NCI-H1105 (cell line): ENCODE measurements at places on chromosomes 4 and X.

DNA sequence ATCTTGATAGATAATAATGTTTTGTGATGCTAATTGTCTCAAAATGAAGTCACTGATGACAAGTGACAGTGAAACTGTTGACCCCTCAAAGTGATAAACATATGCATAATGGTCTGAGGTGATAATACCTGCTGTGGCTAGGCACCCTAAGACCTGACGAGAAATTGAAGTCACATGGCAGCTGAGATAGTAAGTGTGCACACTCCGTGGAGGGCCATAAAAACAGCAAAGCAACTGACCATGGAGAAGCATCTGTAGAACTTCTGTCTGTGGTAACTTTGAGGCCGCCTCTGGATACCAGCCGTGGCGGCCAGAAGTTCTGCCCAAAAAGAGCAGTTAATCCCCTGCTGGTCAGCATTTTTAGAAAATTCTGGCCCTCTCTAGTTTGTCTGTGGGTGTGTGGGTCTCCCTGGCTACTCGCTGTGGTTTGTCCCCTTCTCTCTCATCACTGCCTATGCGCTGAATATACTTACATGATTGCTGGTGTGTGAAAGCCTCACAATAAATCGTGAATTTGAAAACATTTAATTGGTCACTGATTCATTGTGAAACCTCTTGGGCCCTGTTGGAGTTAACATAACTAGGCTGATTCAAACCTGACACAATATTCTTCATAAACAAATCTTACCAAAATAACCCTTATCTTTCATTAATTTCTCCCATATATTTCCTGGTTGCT, 50.6 kb downstream of the CCDC149 start:
- DNase-seq = no peak

GRCh38 chr4:103721251-103721650, 1.5 kb upstream of the TACR3 start:
- DNase-seq = no peak

DNA sequence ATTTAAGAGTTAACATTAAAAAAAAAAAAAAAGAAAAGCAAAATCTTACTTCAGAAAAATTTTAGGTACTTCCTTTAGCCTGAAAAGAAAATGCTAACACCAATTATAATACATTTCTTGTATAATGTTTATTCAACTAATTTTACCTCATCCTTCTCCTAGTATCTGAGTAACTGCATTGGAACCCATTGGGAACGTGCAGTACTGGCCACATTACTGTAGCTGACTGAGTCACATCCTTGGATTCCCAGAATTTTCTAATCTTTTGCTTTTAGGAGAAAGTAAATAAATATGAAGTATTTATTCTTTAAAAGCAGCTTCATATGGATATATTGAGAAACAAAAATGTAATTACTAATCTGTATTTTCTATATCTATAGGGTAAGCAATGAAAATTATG, 82.6 kb upstream of the SLITRK2 start:
- DNase-seq = no peak

DNA sequence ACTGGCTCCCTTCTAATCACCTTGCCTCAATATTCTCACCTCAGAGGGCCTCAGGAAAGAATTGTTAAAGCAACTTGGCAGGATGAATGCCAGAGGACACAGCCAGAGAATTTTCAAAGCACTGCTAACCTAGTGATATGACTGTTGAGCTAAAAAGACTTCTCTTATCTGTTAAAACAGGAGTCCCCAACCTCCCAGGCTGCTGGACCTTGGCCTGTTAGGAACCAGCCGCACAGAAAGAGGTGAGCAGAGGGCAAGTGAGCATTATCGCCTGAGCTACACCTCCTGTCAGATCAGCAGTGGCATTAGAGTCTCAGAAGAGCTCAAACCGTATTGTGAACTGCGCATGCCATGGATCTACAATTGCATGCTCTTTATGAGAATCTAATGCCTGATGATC, 1.7 kb upstream of the KCNE5 start:
- no peak for DNase-seq

DNA sequence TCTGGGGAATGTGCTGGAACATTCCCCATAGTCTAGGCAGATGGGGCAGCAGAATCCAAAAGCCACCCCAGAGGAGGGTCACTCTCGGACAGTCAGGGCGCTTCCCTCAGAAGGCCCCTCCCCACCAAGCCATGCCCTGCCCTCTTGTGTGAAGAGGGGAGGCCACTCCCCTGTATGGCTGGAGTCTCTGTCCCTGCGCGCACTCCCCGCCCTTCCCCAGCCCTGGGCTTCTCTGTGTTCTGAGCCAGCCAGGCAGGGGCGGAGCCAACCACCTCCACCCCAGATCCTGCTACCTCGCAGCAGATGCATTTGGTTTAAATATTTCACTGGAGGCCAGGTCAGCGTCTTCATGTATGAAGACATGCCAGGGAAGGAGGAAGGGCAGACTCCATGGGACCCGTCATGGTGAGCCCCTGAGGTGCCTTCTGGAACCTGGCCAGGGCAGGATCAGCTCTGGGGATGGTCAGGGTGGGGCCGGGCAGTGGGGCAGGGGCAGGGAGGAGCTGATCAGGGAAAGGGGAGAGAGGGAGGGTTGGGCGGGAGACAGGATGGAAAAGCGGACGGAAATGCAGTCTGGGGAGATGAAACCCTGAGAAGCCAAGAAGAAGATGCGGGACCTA, 107.3 kb downstream of the ADRA2C start:
- DNase-seq = no peak

- DNase-seq = no peak
These were observed 185.7 kb downstream of the UNC5C start for GRCh38 chr4:95362906-95363558.

DNA sequence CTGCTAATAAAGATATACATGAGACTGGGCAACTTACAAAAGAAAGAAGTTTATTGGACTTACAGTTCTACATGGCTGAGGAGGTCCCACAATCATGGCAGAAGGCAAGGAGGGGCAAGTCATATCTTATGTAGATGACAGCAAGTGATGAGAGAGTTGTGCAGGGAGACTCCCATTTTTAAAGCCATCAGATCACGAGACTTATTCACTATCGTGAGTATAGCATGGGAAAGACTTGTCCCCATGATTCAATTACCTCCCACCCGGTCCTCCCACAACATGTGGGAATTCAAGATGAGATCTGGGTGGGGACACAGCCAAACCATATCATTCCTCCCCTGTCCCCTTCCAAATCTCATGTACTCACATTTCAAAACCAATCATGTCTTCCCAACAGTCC, 50.9 kb upstream of the GRID2 start:
- no peak for DNase-seq

- DNase-seq = no peak
These were observed 220.4 kb upstream of the RADX start for GRCh38 chrX:106391284-106391911.

DNA sequence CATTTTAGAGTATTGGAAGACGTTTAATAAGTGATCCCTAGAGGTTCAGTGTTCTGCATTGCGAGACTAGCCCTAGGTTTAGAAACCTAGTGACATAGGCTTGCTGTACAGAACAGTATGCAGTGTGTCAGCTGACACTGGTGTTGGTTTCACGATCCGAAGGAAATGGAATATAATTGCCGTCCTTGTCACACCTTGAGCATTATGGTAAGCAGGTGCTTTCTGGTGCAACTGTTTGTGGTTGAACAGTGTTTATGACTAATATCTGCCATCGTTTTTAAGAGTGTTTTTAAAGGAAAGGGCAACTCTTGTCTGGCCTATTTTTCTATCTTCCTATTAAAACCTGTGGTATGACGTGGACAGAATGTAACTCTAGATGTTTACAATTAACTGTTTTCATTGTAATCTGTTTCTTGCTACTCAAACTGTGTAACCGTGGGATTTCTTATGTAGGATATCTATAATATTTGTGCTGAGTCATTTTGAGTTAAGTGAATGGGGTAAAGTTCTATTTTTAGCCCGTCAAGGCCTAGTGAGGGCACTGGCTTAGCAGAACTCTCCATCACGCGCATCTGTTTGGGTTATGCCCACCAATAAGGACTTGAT, 53.8 kb upstream of the TBC1D14 start:
- peak; percentile 29 for DNase-seq

GRCh38 chrX:28590396-28590795, 3.1 kb downstream of the IL1RAPL1 start:
- DNase-seq = no peak

GRCh38 chr4:93237521-93237920, 591.0 kb upstream of the ATOH1 start:
- DNase-seq = no peak

DNA sequence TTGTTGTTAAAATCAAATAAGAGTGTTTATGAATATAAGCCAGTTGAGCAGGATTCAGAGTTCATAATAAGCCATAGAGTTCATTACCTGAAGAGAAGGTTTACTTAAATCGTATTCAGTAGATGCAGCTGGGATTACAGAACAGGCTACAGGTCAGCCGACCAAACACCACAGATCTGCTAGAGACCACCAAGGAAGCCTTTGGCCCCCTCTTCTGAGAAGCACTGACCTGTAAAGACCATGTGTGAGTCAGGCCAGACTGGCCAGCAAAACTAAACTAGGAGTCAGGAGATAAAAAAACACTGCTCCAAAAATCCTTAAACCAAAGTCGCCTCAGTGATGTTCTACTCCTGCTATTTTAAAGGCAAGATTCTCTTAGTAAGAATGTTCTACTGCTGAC, 1125.5 kb downstream of the FAT4 start:
- DNase-seq = no peak

- no peak for DNase-seq
These were observed 9.9 kb downstream of the NSG1 start for GRCh38 chr4:4396628-4397440.

GRCh38 chrX:120614816-120615215, 10.9 kb downstream of the MCTS1 start:
- DNase-seq = no peak

DNA sequence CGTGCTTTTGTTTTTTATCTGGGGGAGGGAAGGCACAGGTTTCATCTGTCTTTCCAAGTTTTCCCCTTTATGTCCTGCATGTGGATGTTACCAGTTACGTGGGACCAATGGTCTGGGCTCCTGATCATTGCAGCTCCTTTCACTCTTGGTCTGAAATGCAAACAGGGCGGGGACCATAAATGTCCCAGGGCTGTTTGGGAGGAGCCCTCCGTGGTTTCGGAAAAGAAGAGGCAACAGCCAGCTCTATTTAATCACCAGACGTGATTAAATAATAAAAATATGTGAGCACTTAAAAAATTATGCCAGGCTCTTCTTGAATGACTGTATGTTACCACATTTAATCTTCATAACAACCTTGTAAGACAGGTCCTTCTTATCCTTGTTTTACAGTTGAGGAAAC, 30.8 kb upstream of the C1GALT1C1 start:
- DNase-seq = no peak

DNA sequence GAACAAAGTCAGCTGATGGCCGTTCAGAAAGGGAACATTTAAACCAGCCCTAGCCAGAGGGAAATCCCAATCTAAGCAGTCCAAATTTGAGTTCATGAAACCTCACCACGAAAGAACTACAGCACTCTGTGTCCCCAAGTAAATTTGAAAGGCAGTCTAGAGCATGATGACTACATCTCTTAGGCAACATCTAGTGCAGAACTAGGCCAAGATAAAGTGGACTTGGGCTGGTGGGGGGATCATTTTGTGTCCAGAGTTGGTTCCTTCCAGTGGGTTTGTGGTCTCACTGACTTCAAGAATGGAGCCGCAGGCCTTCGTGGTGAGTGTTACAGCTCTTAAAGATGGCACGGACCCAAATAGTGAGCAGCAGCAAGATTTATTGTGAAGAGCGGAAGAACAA, 64.9 kb downstream of the KLHL4 start:
- no peak for DNase-seq

- no peak for DNase-seq
These were observed 87.6 kb upstream of the GABRG1 start for GRCh38 chr4:46211406-46211805.

GRCh38 chrX:10367406-10367805, 210.6 kb downstream of the CLCN4 start:
- no peak for DNase-seq

DNA sequence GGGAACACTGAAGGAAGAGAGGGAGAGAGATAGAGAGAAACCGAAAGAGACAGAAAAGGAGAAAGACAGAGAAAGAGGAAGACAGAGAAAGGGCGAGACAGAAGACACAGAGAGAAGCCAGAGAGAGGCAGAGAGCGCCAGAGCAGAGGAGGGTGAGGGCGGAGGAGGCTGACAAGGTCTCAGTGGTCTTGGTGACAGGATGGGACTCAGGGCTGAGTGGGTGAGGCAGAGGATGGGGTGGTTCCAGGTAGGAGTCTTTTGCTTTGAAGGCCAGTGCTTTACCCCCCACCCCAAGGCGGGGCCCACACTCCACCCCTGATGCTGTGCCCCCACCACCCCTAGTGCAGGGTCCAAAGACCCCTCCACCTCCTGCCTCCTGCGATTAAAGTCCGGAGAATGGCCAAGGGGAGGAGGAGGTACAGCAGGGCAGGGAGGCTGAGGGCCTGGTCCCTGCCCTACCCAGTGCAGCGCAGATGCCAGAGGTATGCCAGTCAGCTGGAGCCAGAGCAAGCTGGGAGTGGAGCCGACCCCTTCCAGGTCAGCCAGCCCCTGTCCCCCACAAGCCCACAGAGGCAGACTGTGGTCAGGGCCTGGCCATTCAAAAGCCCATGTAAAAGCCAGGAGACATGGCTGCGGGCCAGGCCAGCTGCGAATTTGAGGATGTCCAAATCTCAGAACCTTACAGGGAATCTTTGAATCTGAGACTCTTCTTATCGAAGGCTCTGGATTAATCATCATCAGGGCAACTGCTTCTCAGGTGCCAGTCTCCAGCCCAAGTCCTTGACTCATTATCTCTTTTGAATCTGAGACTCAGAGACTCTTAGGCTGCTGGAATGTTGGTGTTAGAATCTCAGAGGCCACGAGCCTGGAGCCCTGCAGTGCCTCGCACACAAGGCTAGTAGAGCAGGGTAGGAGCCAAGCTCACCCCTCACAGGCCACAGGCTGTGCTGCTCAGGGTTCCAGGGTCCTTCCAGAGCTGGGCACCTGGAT, 758 bp downstream of the IQSEC2 start:
- no peak for DNase-seq

GRCh38 chr4:121376556-121376955, 4.3 kb downstream of the QRFPR start:
- DNase-seq = no peak

DNA sequence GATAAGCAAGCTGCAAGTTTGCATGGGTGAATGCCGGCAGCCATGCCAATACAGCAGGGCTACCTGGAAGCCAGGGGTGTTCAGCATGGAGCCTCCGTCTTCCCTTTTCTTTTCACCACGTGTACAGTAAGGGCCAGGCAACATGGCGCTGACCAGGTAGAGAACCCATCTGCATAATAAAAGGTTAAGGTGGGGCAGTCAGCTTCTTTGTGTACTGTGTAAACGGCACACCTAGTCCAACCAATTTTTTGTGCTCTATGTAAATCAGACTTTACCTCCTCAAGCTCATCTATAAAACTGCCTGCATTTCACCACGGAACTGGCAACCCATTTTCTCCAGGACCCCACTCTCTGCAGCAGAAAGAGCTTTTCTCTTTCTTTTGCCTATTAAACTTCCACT, 286.8 kb upstream of the VCX3A start:
- DNase-seq = no peak
